ENCODE measurements at places on chromosomes 2 and 18.

- no peak for DNase-seq
Measured at GRCh38 chr18:8717011-8717770, 11.8 kb downstream of the MTCL1 start.

GRCh38 chr2:226791056-226791486, 8.5 kb downstream of the IRS1 start:
- peak; percentile 42 for DNase-seq

- DNase-seq: no peak
Measured at GRCh38 chr2:121521359-121521758, 9.3 kb upstream of the RNU4ATAC start.

GRCh38 chr2:236117861-236118269, 50.3 kb downstream of the GBX2 start:
- DNase-seq: no peak

GRCh38 chr18:54278615-54279014, 9.3 kb downstream of the POLI start:
- DNase-seq: no peak

DNA sequence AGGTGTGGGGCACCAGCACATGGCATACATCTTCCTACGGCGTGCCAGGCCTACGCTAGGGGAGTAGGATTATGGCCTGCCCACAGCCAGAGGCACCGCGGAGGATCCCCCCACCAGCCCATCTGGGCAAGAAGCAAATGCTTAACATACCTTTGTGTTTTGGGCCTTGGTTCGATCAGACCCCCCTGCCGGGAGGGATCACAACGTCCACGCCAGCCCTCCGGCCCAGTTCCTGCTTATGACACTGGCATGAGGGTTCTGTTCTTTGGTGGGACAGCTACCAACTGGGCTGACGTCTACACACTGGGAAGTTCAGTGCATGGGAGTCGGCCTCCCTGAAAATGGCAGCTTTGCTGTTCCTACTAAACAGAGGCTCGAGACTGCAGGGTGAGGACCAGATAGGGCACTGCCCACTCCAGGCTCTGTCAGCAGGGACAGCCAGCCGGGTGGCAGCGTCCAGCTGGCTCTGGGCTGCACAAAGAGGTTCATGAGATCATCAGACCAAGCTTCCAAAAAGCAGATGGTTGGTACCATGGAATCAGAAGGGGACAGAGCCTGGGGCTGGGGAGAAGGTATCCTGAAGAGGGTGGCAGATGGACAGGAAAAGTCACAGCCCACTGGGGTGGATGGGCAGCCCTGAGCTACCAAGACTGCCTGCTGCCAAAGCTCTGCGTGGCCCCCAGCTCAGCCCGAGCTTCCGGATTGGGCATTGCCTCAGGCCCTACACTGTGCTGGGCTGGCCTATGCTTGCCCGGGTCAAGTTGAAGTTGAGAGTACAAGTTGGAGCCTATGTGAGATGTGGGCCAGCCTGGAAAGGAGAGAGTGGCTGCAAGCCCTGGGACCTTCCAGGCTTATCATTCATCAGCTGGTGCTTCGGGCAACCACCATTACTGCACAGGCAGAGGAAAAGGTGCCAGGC, 61.7 kb upstream of the TEX51 start:
- DNase-seq: no peak

DNA sequence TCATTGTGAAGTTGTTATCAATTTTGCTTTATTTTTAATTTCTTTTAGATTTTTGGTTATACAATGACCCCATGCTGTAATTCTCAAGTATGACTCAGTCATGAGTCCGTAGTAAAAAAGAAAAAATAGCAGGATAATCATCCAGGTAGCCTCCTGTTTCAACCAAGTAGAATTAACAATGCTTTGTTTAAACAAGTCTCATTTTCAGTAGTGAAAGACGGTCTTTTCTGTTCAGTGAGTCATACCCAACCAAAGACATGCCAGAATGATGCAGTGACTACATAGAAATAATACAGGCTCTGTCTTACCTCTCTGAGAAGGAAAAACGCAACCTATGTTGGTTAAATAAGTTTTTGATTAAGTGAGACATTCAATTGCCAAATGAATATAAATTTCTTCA, 67.8 kb upstream of the DSC1 start:
- DNase-seq: no peak

DNA sequence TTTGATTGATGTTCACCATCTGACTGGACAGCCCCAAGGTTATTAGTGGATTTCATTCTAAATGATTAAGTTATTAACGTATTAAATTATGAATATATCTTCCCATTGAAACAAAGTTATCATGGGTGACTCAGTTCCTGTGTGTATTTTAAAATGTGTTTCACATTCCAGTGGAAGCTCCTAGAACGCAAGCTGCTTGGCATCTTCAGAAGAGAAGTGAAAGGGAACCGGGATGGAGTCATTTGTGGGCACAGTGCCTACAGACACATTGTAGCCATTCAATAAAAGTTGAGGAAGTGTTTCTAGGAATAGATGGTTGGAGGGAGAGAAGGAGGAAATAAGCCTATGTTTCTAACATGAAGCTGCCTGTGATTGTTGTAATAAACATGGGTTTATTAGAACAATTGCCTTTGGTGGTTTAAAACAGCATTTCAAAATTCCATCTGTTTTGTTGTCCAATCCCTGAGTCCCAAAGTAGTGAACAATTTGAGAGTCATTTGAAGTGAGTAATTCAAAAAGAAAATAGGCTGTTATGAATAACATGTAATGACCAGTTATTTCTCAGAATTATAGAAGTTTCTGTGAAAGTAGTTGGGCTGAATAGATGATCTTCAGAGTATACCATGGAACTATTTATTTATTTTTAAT, 143.5 kb downstream of the PKP4 start:
- DNase-seq: no peak

- DNase-seq: no peak
Measured at GRCh38 chr18:36372903-36373311, 75.4 kb downstream of the FHOD3 start.

GRCh38 chr2:167240671-167241070, 352.4 kb downstream of the XIRP2 start:
- no peak for DNase-seq

GRCh38 chr2:133942398-133942797, 311.5 kb upstream of the MGAT5 start:
- DNase-seq: no peak

GRCh38 chr2:145543155-145543554, 1023.2 kb upstream of the ZEB2 start:
- no peak for DNase-seq

DNA sequence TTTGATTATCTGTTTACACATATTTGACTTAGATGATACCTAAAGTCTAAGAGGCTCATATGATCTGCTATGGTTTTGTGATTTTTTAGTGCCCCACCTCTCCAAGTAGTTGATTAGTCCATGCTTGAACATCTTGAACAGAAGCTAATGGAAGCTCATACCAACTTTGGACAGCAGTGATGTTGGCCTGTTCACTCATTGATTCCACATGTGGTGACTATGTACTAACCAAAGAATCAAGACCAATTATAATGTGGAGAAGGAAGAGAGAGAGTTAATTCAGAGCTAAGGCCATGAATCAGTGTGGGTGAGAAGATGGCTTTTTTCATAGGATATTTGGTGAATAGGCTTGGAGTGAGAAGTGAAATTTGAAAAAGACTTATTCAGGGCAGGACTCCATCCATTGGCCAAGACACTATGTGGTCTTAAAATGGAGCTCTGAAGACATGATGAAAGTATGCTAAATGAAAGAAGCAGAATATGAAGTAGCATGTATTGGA, 178.3 kb upstream of the TWIST2 start:
- no peak for DNase-seq

DNA sequence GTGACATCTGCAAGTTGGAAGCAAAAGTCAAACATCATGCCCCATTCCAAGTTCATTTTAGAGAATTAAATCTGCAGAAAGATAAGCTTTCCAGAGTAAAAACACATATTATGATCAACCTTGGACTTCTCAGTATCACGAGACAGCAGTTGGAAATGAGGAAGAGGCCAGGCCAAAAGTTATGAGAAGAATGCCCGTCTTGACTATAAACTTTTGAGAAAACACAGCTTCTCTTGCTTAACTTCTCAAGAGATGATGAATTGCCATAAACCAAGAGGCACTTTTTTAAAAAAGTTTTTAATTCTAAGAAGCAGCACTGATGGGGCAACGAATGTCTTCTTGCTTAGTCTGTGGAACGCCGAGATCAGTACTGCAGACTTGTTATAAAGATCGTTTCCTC, 52.6 kb upstream of the NFU1 start:
- DNase-seq: no peak

DNA sequence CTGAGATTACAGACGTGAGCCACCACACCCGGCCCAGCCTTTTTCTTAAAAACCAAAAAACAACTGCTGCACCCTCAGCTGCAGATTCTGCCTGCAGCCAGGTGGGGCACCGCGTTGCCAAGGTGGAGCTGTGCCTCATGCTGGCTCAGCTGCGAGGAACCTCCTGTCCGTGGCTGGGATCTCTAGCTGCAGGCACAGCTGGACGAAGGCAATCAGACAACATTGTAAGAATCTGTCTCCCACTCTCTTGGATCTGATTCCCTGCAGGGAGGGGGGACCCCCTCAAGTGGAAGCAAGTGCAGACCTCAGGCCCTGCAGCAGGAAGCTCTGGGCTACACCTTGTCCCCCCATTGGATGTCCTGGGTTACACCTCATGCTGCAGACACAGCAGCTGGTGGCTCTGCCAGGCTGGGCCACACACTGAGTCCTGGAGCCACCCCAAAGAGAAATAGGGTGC, 24.1 kb downstream of the CIDEA start:
- no peak for DNase-seq

GRCh38 chr18:44079606-44080005, 601.1 kb upstream of the SETBP1 start:
- no peak for DNase-seq

- no peak for DNase-seq
Measured at GRCh38 chr2:61439241-61440002, 31.5 kb downstream of the USP34 start.

- no peak for DNase-seq
Measured at GRCh38 chr2:101012054-101012705, 10.1 kb downstream of the RPL31 start.

- no peak for DNase-seq
Measured at GRCh38 chr2:88690591-88691338, 708 bp upstream of the RPIA start.

Data from SHP77 treated with DMSO at 0.1 percent for 48 hours (cell line).